ENCODE measurements at places on chromosomes 12 and 14. TPM values are rescaled to one million over a fixed set of nuclear protein-coding genes. Genes with fewer than 3 reads are reported as not detected.

DNA sequence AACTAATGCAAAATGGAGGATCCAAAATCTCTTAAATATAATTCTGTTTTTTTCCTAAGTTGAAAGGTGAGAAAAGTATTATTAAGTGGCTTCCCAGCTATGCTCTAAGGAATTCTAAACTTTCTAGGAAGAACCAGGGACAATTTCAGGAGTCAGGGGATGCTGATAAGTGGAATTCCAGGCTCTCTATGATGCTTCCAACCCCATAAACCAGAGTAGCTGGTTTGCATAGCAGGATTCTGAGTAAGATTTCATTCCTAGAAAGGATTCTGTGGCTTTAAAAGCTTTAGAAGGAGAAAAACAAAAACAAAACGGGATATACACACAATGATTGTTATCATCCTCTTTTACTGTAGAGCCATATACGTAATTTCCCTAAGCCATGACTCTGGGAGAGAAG, 93.9 kb downstream of the SLC16A7 start:
- DNase-seq: no peak

DNA sequence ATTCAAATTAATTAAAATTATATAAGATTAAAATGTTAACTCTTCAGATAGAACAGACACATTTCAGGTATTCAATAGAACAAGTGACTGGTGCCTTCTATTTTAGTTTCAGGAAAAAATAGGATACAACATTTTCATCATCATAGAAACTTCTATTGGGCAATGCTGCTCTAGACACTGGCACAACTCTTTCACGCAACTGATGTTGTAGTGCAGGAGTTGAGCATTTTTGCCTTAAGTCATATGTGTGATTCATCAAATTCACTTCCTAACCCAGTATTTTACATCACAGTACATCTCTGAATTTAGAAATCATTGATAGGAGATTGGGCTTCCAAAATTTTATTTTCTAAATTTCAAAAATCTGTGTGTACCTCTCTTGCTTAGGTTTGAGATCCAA, 215.4 kb upstream of the DIO2 start:
- no peak for DNase-seq

GRCh38 chr12:107042801-107043200, 50.5 kb downstream of the CRY1 start:
- DNase-seq: no peak

- DNase-seq: no peak
Observed at GRCh38 chr12:116954710-116955381, 44.1 kb downstream of the FBXW8 start.

DNA sequence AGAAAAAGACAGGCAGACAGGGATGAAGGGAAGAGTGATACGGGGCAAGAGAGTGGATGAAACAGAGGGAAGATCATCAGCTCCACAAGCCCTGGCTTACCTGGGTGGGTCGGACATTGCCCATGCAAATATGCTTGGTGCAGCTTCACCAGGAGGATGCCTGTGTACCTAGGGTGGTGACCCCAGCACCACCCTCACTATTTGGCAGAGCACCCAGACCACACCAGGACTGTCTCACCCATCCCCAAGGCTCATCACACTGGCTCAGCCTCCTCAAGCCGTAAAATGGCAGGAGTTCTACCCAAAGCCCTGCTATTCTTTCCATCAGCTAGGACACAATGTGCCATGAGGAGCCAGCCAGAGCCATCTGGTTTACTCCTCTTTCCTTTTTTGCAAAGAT, 3.0 kb downstream of the GALNT8 start:
- no peak for DNase-seq

DNA sequence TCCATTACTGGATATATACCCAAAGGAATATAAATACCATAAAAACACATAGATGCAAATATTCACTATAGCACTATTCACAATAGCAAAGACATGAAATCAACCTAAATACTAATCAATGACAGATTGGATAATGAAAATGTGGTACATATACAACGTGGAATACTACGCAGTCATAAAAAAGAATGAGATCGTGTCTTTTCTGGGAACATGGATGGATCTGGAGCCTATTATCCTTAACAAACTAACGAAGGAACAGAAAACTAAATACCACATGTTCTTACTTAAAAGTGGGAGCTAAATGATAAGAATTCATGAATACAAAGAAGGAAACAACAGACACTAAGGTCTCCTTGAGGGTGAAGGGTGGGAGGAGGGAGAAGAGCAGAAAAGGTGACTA, 76.5 kb downstream of the SLC38A4 start:
- no peak for DNase-seq

- DNase-seq: no peak
Observed at GRCh38 chr14:23657959-23658470, 21.9 kb downstream of the DHRS2 start.

- DNase-seq: no peak
Observed at GRCh38 chr14:103563844-103564505, 1.2 kb downstream of the COA8 start.

GRCh38 chr14:93977790-93978581, 1.6 kb upstream of the ASB2 start:
- no peak for DNase-seq

Gene PRR4
- total RNA-seq: 19.6 TPM

Gene SMIM41
- not detected for total RNA-seq

Gene TNS2
- total RNA-seq: 59.5 TPM

Gene FGF6
- not detected for total RNA-seq

Gene SERPINA3
- total RNA-seq: 47.9 TPM

Gene IAPP
- not detected for total RNA-seq

Data from dorsolateral prefrontal cortex (tissue), 122 donors.